ENCODE measurements at places on chromosomes 1 and 21.

GRCh38 chr1:156241926-156242325 lies at the start of gene BGLAP:
TSS of gene BGLAP (plus strand) at chr1:156242184. CDS start at chr1:156242232, 48 bp downstream.
- DNase-seq, result no peak

DNA sequence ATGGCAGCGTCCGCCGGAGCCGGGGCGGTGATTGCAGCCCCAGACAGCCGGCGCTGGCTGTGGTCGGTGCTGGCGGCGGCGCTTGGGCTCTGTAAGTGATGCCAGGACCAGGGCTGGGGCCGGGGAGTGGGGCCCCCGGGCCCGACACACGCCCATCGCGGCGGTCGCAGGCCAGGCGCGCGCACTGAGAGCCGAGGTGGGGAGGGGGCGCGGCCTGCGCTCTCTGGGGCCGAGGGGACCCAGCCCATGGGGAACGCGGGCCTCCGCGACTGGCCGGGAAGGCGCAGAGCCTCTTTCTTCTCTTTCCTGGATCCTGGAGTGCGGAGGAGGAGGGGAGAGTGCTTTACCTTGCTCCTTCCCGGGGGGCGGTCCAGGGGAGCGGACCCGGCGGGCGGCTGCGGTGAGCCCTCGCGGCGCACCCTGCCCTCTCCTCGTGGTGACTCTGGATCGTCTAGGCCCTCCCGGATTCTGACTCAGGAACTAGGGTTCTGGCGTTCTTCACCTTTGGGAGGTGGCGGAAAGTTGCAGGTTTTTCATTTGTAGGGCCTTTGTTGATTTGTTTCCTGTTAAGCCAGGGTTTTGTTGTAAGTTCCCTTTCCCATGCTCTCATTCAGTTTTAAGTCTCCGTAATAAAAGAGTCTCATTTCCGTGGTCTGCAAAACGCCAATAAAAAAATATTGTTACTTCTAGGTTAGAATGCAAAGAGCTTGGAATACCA lies 529 bp downstream of the MPZL1 start:
- DNase-seq, result no peak

- DNase-seq, result no peak
Observed at GRCh38 chr1:171196351-171196750, 11.3 kb downstream of the FMO2 start.

GRCh38 chr21:39579734-39580332 lies 32.9 kb upstream of the B3GALT5 start:
- DNase-seq, result no peak

- no peak for DNase-seq
Observed at GRCh38 chr1:219651993-219652392, 39.1 kb upstream of the ZC3H11B start.

DNA sequence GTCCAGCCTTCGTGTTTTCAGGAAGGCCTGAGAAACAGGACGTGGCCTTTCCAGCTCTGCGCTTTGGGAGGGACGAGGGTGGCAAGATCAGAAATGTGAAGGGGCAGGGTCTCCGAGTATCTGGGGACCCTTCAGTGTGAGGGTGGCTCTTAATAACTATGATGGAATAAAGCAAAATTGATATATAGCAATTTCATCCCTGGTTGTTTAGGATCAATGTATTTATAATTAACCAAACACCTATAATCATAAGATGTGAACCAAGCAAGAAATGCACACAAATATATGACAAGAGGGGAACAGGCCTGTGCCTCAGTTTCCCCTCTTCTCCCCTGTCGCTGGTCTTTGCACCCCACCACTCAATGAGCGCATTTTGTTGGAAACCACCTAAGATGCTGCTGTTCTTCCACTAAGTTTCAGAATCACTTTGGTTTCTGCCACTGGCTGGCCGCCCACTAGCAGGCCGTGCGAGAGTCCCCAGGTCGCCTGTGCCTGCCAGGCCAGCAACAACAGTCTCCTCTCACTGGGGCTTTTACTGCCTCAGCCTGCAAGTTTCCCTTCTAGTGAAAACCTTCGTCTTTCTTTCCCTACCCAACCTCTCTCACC lies 36.6 kb downstream of the UBASH3A start:
- DNase-seq, result no peak

- no peak for DNase-seq
Observed at GRCh38 chr1:51168936-51169335, 66.9 kb downstream of the C1orf185 start.

GRCh38 chr1:203447151-203447550 lies 28.5 kb upstream of the PRELP start:
- DNase-seq, result no peak

GRCh38 chr21:21268885-21269284 lies 270.7 kb downstream of the NCAM2 start:
- no peak for DNase-seq

DNA sequence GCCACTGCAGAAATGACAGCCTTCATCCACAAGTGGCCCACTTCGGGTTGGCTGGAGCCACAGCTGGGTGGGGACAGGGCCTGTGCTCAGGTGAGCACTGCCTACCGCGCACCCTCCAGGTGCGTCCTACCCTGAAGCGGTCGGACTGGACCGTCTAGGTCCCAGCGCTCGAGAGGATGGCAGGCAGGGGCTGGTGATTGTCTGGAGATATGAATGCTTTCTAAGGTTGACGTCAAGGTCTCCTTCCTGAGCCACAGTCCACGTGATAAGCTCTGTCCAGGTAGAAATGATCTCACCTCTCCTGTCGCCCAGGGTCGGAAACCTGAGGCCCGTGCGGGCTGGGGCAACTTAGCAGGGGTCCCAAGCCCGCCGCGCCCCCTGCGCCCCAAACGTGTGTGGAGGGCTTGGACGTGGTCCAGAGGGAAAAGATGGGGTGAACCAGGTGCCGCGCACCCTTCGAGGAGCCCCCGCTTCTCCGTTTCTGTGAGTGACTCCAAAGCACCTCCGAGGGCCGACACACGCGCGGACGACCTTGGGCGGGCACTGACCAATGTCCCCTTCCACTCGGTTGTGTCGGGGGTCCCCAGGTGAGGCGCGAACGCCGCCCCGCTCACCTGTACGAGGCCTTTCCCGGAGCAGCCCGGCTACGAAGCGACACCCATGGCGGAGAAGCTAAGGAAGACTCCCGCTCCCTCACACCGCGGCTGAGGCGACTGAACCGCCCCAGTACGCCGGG lies 853 bp upstream of the DOP1B start:
- no peak for DNase-seq

- no peak for DNase-seq
Observed at GRCh38 chr1:1355416-1355815, 2.9 kb downstream of the MXRA8 start.

DNA sequence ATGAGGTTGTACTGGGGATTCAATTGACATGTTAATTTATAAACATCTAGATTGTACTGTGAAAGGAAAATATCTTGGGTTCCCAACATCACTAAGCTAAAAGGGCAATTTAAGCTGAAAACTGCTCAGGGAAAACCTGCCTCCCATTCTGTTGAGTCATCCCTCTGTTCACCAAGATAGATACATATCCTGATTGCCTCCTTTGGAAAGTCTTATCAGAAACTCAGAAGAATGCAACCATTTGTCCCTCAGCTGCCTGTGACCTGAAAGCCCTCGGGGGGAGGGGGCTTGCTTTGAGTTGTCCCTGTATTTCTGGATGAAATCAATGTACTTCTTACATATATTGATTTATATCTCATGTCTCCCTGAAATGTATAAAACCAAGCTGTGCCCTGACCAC lies 187.0 kb upstream of the ETV3 start:
- no peak for DNase-seq

GRCh38 chr1:167734227-167734626 lies 12.4 kb downstream of the MPZL1 start:
- DNase-seq, result no peak

GRCh38 chr1:34708106-34708505 lies 46.7 kb upstream of the GJB5 start:
- no peak for DNase-seq

GRCh38 chr1:2258996-2259395 lies 30.9 kb downstream of the SKI start:
- no peak for DNase-seq

DNA sequence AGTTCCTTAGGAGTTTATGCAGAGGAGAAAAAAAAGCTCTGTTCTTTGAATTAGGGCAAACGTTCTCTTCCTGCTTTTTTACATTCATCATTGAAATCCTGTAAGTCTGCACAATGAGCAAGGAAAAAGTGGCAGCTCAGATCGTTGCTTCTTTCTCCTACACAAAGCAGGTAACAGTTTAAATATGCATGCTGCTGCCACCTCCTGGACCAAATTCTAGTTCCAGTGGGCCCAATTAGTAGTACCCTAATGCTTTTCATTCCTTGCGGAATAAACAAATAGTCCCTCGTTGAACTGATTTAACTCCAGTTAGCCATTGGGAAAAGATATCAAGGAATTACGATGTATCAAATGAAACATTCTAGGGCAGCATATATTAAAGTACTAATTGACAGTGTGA lies 20.1 kb downstream of the YTHDF2 start:
- DNase-seq, result no peak

GRCh38 chr1:110872745-110873720 lies at the start of gene CD53:
TSS of gene CD53 (plus strand) at chr1:110873148. CDS start at chr1:110891409, 18,261 bp downstream.
- peak; percentile 57 for DNase-seq

GRCh38 chr1:208931936-208932335 lies 651.6 kb upstream of the CAMK1G start:
- no peak for DNase-seq

GRCh38 chr1:244087611-244088010 lies 36.5 kb downstream of the ZBTB18 start:
- DNase-seq, result no peak

DNA sequence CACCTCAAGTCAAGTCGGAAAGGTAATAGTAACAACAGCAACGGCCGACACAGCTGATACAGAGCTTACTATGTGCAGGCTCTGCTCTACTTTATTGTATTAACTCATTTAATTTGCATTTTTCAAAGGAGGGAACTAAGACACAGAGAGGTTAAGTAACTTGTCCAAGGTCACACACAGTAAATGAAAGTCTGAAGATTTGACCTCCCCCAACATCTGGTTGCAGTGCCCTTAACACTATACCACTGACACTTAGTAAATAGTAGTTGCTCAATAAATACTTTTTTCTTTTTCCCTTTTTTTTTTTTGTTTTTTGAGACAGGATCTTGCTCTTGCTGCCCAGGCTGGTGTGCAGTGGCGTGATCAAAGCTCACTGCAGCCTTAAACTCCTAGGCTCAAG lies 39.2 kb downstream of the RAP1GAP start:
- no peak for DNase-seq

- no peak for DNase-seq
Observed at GRCh38 chr1:10785728-10786638, 10.5 kb downstream of the CASZ1 start.

DNA sequence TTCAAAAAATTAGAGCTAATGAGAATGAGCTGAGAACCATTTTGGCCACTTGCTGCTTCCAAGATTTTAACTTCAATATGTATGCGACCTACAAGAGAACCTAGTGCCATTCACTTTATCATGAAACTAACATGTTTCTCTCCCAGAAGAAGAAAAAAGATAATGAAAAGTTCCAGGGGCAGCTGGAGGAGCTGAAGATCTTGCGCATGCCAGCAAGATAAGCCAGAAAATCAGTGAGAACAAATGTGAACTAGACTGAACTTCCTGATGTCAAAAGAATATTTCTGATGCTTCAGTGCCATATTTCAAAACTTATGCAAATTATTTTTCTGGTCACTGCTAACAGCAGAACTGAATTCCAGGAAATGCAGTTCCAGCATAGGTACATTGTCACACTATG lies 1265.1 kb downstream of the BRINP3 start:
- no peak for DNase-seq

DNA sequence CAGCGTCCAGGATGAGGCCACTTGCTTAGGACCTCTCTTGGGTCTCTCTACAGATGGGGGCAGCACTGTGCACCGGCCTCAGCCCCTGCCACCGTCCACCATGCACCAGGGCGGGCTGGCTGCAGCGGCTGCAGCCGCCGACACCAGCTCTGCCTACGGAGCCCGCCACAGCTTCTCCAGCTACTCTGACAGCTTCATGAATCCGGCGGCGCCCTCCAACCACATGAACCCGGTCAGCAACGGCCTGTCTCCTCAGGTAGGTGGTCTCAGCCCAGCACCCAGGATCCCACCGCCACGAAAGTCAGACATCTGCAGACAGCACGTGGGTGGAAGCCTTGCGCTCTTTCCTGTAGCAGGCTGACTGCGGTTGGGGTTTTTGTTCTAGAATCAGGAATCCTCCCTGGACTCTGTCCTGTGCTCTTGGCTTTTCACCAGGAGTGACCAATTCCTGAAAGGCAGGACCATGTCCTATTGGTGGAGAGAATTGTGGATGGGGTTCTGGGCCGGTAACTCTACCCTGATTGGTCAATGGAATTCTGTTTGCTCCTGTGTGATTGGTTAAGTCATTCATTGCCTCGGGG lies 72.5 kb downstream of the PAX7 start:
- DNase-seq, result no peak

GRCh38 chr1:211229365-211229759 lies 29.8 kb upstream of the RCOR3 start:
- DNase-seq, result no peak

GRCh38 chr1:201184307-201185122 lies 6.1 kb upstream of the IGFN1 start:
- DNase-seq, result no peak

- no peak for DNase-seq
Observed at GRCh38 chr21:31374395-31374794, 30.3 kb upstream of the TIAM1 start.

GRCh38 chr1:180382326-180383115 lies 119.9 kb downstream of the ACBD6 start:
- no peak for DNase-seq

- DNase-seq, result no peak
Observed at GRCh38 chr1:116877141-116877818, 32.4 kb upstream of the PTGFRN start.

DNA sequence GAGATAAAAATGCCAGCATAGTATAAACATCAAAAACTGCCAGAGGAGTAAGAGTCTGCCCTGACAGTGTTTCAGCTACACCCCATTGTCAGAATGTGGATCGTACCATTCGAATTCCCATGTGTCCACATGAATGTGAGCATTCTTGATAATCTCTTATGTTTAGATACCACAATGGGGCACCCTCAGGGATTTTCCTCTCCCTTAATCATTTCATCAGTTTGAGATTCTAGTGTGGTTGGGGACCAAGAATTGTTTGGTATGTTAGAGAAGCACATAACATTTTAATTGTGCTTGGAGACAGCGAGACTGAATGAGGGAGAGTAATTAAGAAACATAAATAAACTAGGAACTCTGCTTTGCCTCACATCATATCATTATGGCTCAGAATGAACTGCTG lies 120.2 kb downstream of the ZC3H11B start:
- DNase-seq, result no peak

DNA sequence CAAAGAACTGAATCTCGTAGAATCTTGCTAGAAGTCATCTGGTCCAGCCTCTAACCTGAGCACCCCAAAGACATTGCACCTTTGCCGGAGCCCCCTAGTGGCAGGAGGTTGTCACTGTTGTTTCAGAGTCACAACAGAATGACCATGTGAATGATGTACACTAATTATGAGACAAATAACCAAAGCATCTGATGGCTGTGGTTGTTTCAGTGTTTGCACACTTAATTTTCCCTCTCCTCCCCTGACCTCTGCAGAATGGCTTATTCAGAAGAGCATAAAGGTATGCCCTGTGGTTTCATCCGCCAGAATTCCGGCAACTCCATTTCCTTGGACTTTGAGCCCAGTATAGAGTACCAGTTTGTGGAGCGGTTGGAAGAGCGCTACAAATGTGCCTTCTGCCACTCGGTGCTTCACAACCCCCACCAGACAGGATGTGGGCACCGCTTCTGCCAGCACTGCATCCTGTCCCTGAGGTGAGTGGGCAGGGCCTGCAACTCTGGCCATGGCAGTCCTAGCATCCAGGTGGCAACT lies 26.4 kb downstream of the TRAF5 start:
- DNase-seq, result no peak

- no peak for DNase-seq
Observed at GRCh38 chr1:59352065-59352464, 55.2 kb downstream of the FGGY start.

All from KG1 (cell line).